ENCODE measurements at places on chromosomes 3 and 15. TPM values are rescaled to one million over a fixed set of nuclear protein-coding genes. Genes with fewer than 3 reads are reported as not detected.

DNA sequence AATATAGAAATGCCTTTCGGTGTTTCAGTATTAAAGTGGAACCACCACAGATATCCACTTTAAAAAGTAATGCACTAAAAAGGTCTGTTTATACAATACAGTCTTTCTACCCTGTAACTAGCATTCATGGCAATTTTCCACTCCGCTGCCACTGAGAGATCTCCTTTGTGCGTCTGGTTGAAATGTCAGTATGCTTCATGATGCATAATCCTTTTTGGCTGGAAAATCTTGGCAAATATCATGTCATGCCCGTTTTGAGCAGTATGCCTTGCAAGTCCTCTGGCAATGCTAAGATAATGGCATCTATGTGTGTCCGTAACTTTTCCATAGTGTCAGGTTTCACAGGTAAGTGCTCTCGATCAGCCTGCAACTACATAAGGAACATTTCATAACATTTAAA, 30.8 kb upstream of the ARF4 start:
- no peak overlapping the region for H3K4me3 ChIP-seq
- H3K27ac ChIP-seq, result no peak overlapping the region
- no peaks in the 10 kb centered on the region for H3K27me3 ChIP-seq
- no peak for DNase-seq
- no peaks in the 10 kb centered on the region for H3K4me1 ChIP-seq
- peaks cover 23% of the 10 kb centered on the region for H3K36me3 ChIP-seq

The UTS2B gene
- not detected for total RNA-seq

DNA sequence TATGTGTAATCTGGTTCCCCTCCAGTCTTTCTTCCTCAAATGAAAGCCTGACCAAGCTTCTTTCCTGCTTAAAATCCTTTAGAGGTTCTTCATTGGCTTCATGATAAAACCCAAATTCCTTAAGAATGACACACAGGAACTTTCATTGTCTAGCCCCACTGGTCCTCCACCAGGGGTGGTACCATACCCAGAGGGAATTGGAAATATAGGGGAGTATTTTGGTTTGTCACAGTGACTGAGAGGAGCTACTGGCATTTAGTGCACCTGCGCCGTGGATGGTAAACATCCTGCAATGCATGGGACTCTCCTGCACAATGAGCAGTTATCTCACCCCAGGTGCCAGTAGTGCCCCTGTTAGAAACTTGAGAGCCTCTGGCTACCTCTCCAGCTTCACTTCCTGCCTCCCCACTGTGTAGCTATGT, 10.8 kb downstream of the ZWILCH start:
- DNase-seq, result no peak
- H3K27me3 ChIP-seq, result no peaks in the 10 kb centered on the region
- H3K27ac ChIP-seq, result no peak overlapping the region
- H3K4me3 ChIP-seq, result no peak overlapping the region

DNA sequence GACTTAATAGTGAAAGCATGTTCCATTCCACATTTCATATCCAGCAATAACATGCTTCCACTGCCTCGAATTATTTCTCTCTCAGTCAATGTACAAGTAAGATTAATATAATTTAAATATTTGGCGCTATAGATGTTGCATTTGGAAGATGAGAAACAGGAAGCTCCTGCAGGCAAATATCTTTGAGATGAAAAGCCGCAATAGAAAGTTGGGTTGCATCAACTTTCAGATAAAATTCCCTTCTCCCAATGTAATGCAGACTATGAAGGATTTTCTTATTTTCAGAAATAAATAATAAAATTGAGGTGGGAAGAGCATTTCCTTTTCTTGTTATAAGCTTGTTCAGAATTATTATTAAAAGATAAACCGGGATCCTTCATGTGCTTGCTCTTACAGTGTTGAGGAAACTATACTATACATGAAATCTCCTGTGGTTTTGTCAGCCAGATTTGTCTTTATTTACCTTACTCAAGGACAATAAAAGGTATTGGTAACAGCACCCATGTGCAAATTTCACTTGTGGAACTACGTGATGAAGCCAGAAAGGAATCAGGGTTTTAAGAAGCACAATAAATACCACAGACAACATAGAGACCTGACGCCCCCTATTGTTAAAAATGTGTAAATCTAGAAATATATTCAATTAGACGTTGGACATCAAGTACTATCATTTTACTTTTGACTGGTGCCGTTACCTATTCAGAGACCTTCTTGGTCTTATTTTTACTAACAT, 307.0 kb downstream of the ARPP21 start:
- no peaks in the 10 kb centered on the region for H3K27me3 ChIP-seq
- no peaks in the 10 kb centered on the region for H3K4me1 ChIP-seq
- no peak overlapping the region for H3K27ac ChIP-seq
- no peak overlapping the region for H3K4me3 ChIP-seq
- DNase-seq, result no peak

GRCh38 chr15:49731187-49732099, 110.6 kb downstream of the DTWD1 start:
- H3K36me3 ChIP-seq, result no peaks in the 10 kb centered on the region
- H3K27me3 ChIP-seq, result no peaks in the 10 kb centered on the region
- H3K4me1 ChIP-seq, result no peaks in the 10 kb centered on the region
- H3K27ac ChIP-seq, result no peak overlapping the region
- DNase-seq, result no peak

DNA sequence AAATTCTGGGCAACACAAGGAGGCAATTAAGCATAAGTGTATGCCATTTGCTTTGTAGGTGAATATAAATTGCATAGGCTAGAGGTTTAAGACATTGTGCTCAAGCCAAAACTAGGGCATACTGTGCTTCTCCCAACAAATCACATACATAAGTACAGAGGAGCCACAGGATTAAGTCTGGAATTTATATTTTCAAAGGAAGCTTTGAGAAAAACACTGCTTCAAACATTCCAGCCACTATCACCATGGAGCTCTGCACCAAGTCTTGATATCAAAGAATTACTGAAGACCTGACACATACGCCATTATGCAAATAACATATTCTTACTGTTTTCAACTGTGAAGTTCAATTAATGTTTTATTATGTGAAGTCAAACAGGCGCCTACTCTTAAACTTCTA, 119.4 kb upstream of the NPHP3 start:
- no peaks in the 10 kb centered on the region for H3K36me3 ChIP-seq
- no peak for DNase-seq
- no peaks in the 10 kb centered on the region for H3K4me1 ChIP-seq
- no peak overlapping the region for H3K27ac ChIP-seq
- no peak overlapping the region for H3K4me3 ChIP-seq
- no peaks in the 10 kb centered on the region for H3K27me3 ChIP-seq

- no peak overlapping the region for H3K4me3 ChIP-seq
- H3K27ac ChIP-seq, result no peak overlapping the region
- H3K27me3 ChIP-seq, result no peaks in the 10 kb centered on the region
- no peaks in the 10 kb centered on the region for H3K36me3 ChIP-seq
Observed at GRCh38 chr3:50470658-50471057, 32.8 kb downstream of the CACNA2D2 start.

- peak overlapping the region; percentile 71 for H3K4me3 ChIP-seq
- peak overlapping the region; percentile 69 for H3K27ac ChIP-seq
- DNase-seq, result peak; percentile 44
- peaks cover 54% of the 10 kb centered on the region for H3K4me1 ChIP-seq
Observed at GRCh38 chr3:141796081-141796888, 33.1 kb downstream of the GRK7 start.

GRCh38 chr3:182862159-182862860, 69.0 kb downstream of the ATP11B start:
- peaks cover 19% of the 10 kb centered on the region for H3K36me3 ChIP-seq
- no peak overlapping the region for H3K27ac ChIP-seq
- H3K4me1 ChIP-seq, result no peaks in the 10 kb centered on the region
- no peak for DNase-seq
- H3K4me3 ChIP-seq, result no peak overlapping the region
- no peaks in the 10 kb centered on the region for H3K27me3 ChIP-seq

GRCh38 chr15:40873694-40874561, at the start of gene RHOV:
TSS of gene RHOV (minus strand) at chr15:40874234. CDS start at chr15:40874139, 95 bp downstream.
- H3K36me3 ChIP-seq, result no peaks in the 10 kb centered on the region
- H3K27me3 ChIP-seq, result peaks cover 5% of the 10 kb centered on the region
- H3K4me3 ChIP-seq, result peak within 1 kb of the TSS; percentile 65
- DNase-seq, result peak; percentile 50
- no peak within 1 kb of the TSS for H3K27ac ChIP-seq

DNA sequence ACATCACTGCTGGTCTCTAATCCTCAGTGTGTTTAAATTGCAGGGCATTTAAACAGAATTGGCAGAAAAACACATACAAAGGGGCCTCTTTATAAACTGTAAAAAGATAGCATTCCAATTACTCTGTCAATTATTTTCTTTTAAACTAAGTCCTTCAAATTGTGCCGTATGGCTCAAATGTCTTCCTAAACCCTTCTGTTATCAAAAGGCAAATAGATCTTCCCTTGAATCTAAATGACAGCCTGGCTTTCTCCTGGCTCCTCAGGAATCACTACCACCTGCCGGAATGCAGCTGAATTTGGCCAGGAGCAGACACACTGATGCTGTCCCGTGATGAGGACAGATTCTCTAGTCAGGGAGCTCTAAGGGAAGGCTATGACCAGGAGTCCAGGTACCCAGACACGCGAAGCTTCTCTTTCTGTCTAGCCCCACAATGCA, 85.6 kb downstream of the IGF2BP2 start:
- no peaks in the 10 kb centered on the region for H3K4me1 ChIP-seq
- H3K27me3 ChIP-seq, result no peaks in the 10 kb centered on the region
- no peak overlapping the region for H3K4me3 ChIP-seq
- no peak for DNase-seq
- H3K36me3 ChIP-seq, result no peaks in the 10 kb centered on the region

The RTP1 gene
- not detected for total RNA-seq

DNA sequence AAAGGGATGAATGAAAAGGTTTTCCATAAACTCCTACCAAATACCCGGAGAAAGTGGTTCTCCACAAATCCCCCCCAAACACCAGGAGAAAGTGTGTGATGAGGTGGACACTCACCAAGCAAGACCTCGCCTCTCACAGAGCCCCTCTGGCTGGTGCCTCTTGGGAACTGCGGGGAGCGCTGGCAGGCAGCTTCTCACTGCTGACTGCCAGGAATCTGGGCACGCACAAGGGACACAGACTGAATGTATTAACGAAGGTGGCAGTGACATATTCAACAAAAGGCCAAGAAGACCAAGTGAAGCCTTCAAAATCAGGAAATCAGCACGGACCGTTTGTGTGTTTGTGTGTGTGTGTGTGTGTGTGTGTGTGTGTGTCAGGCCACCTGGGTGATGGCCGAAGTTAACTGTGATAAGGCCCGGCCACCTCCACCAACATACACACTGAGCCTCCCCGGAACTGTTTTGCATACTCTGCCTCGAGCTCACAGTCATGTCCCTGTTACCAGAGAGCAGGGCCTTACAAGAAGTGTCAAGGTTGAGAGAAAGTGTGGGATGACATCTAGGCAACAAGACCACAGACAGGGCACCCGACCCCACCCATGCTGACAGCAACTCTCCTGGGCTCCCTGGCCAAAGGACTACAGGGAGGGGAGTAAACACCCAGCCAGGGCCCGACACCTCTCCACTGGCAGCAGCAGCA, 18.0 kb downstream of the ATP10A start:
- no peaks in the 10 kb centered on the region for H3K27me3 ChIP-seq
- no peak overlapping the region for H3K27ac ChIP-seq
- H3K4me3 ChIP-seq, result no peak overlapping the region
- H3K36me3 ChIP-seq, result no peaks in the 10 kb centered on the region
- peaks cover 56% of the 10 kb centered on the region for H3K4me1 ChIP-seq
- DNase-seq, result no peak

GRCh38 chr15:27260523-27260922, 289.5 kb downstream of the GABRG3 start:
- no peak for DNase-seq
- H3K36me3 ChIP-seq, result no peaks in the 10 kb centered on the region
- no peaks in the 10 kb centered on the region for H3K4me1 ChIP-seq
- no peak overlapping the region for H3K4me3 ChIP-seq

The KY gene
- total RNA-seq, result not detected

- peak; percentile 34 for DNase-seq
- H3K4me3 ChIP-seq, result no peak overlapping the region
Observed at GRCh38 chr15:29090617-29091466, 178.8 kb downstream of the NSMCE3 start.

DNA sequence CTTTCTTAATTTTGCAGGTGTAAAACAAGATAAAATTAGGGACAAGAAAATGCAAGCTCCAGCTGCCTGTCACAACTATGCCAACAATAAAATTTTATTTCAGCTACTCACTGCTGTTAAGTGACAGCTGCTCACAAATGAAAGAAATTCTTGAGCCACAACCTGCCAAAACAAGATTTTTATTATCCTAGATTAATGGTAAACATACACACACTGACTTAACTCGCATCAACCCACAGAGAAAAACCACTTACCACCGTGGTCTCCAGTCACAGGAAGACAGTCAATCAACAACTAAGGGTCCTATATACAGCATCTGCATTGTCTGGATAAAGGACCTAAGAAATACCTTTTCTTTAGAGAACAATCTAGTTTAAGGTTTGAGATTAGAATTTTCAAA, 31.3 kb downstream of the EFL1 start:
- H3K4me3 ChIP-seq, result no peak overlapping the region
- H3K36me3 ChIP-seq, result peaks cover 10% of the 10 kb centered on the region
- H3K27me3 ChIP-seq, result no peaks in the 10 kb centered on the region
- no peak for DNase-seq
- H3K4me1 ChIP-seq, result no peaks in the 10 kb centered on the region

DNA sequence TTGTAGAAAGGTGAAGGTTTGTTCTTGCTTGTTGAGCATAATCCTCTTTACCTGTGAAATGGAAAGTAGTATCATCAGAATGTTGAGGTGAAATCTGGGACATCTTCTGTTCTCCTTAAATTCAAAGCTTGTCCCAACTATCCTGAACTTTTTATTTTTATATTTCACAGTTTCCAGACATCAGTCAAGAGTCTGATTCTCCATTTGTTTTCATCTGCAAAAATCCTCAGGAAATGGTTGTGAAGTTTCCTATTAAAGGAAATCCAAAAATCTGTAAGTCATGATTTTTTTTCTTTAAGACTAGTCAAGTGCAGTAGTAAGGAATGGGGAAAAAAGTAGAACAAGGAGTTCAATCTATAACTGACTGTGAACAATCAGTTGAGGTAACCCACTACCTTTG, 15.5 kb upstream of the ZNF609 start:
- no peak overlapping the region for H3K4me3 ChIP-seq
- no peak overlapping the region for H3K27ac ChIP-seq
- H3K4me1 ChIP-seq, result peaks cover 39% of the 10 kb centered on the region
- H3K36me3 ChIP-seq, result no peaks in the 10 kb centered on the region
- DNase-seq, result no peak

GRCh38 chr15:38164061-38164460, 88.6 kb upstream of the SPRED1 start:
- H3K27me3 ChIP-seq, result no peaks in the 10 kb centered on the region
- no peak for DNase-seq
- no peaks in the 10 kb centered on the region for H3K4me1 ChIP-seq
- H3K36me3 ChIP-seq, result no peaks in the 10 kb centered on the region

GRCh38 chr15:58269455-58270414, 131.6 kb downstream of the AQP9 start:
- H3K36me3 ChIP-seq, result no peaks in the 10 kb centered on the region
- no peak overlapping the region for H3K27ac ChIP-seq
- no peaks in the 10 kb centered on the region for H3K27me3 ChIP-seq
- no peak for DNase-seq

GRCh38 chr15:78933823-78934654, 10.8 kb downstream of the CTSH start:
- H3K27me3 ChIP-seq, result no peaks in the 10 kb centered on the region
- H3K4me3 ChIP-seq, result no peak overlapping the region
- H3K4me1 ChIP-seq, result peaks cover 3% of the 10 kb centered on the region
- H3K36me3 ChIP-seq, result no peaks in the 10 kb centered on the region

All from CD8-positive, alpha-beta memory T cell (primary cell).